Fibroblast of upper back skin (primary cell): ENCODE measurements at places on chromosomes 7 and 10.
A peak's percentile ranks its signal among the peaks of the same experiment; 100 is the strongest.

DNA sequence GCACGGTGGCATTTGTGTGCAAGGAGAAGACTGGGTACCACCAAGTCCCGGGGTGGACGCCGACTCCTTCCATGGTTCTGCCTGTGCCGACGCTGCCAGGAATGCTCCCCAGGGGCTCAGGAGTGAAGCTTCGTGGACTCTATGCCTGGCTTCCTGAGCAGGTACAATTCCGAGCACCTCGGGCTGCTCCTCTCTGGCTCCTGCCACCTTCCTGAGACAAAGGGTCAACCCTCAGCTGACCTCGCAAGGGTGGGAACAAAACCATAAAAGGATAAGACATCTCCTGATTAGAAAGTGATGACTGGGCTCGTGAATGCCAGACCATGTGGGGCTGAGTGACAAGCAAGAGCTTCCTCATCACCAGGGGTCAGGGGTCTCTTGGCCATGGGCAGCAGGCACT lies 31.8 kb downstream of the CALML3 start:
- no peak for DNase-seq

DNA sequence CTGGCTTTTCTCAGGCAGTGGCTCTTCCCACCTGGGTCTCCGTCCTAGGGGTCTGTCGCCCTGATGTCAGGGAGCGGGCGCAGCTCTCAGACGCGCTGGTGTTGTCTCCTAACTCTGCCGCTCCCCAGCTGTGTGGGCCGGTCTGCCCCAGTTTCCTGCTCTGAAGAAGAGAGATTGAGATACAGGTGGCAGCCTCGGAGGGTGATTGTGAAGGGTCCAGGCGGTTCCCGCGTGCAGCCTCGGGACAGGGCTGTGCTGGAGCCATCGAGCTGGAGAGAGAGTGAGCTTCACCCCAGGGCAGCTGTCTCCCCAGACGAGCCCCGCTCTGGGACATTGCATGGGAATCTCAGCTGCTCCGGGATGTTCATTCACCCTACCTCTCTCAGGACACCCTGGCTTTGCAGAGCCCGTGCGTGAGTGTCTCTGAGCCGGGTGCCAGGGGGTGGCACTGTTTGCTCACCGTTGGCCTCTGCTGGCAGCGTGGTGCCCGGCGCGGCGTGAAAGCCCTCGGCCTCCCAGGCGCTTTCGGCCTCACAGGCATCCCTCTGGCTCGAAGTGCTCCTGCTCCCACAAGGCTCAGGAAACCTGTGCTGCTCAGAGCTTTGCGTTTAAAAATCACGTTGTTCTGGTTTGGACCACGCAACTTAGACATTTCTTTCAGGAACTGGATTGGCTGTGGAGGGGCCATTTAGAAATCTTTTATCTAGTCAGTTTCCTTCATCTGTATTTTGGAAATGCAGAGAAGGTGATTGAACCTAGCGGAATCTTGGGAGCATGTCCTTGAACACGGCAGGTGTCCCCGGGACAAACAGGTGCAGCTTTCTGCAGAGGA lies 33.8 kb upstream of the ZFAND2A start:
- DNase-seq: peak; percentile 15

DNA sequence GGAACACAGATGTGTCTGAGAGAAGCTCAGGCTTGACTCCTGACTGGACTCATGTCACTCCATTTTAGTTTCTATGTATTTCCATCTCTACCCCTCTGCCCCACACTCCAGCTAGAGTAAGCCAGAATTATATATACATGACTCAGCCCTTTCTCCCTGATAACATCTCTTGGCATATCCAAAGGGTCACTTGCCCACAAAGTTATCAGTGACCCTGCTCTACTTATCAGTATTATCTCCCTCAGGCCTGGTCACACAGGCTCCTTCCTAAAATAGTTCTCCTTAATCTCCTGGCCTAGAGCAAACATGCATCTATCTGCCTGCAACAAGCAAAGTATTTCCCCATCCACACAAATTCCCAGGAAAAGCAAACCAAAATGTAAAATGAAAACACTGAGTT lies 598.3 kb downstream of the SUGCT start:
- no peak for DNase-seq

GRCh38 chr7:76129366-76129765 lies 72.3 kb upstream of the SRRM3 start:
- DNase-seq: no peak

DNA sequence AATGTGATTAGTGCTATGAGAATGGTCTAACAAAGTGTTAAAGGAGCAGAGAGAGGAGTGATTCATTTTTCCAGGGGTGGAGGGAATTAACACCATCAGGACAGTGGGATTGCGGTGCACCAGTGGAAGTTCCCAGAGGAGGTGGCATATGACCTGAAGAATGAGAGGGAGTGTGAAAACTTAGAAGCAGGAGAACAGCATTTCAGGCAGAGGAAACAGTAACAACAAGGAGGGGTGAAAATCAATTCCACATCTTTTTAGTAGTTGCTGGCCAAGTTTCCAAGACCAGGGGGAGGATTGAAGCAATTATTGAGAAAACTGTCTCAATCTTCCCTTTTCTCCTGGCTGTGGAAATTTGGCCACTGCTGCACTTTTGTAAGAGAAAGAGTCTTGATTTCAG lies 23.7 kb upstream of the CCDC172 start:
- DNase-seq: peak; percentile 26

- DNase-seq: no peak
Measured at GRCh38 chr10:11563936-11564335, 47.5 kb downstream of the USP6NL start.

DNA sequence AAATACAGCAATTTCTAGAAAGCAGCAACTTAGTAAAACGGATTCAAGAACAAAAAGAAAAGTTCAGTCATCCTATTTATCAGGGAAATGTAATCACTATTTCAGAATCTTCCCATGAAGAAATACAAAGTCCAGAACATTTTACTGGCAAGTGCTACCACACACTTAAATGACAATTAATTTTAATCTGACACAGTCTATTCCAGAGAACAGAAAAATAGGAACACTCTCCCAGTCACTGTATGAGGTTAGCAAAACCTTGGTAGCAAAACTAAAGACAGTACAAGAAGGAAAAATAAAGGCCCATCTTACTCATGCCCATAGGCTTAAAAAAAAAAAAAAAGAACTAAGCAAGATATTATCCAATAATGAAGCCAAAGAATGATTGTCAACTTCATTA lies 295.8 kb downstream of the CELF2 start:
- DNase-seq: no peak

GRCh38 chr7:50552921-50553320 lies 12.3 kb downstream of the DDC start:
- DNase-seq: peak; percentile 44

- no peak for DNase-seq
Measured at GRCh38 chr10:807958-808353, 118.5 kb upstream of the DIP2C start.

DNA sequence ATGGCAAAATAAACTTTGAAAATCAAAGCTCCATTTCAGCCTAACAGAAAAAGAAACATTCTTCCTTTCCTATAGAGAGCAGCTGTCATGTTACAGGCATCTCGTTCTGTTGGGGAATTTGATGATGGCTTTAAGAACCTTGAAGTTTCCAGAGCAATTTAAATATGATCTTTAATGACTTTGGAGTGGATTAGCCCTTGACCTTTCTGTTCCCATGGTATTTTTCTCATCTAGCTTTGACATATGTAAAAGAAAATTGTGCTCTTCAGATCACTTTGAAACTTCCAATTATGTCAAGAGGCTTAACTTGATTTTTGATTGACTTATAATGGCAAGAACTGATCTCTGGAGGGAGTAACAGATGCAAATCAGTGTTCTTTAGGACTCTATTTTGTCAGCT lies 157.6 kb upstream of the SEMA3E start:
- DNase-seq: no peak

GRCh38 chr10:22623633-22624253 lies 90.6 kb downstream of the PIP4K2A start:
- no peak for DNase-seq

- no peak for DNase-seq
Measured at GRCh38 chr7:37076668-37077067, 352.4 kb upstream of the AOAH start.

DNA sequence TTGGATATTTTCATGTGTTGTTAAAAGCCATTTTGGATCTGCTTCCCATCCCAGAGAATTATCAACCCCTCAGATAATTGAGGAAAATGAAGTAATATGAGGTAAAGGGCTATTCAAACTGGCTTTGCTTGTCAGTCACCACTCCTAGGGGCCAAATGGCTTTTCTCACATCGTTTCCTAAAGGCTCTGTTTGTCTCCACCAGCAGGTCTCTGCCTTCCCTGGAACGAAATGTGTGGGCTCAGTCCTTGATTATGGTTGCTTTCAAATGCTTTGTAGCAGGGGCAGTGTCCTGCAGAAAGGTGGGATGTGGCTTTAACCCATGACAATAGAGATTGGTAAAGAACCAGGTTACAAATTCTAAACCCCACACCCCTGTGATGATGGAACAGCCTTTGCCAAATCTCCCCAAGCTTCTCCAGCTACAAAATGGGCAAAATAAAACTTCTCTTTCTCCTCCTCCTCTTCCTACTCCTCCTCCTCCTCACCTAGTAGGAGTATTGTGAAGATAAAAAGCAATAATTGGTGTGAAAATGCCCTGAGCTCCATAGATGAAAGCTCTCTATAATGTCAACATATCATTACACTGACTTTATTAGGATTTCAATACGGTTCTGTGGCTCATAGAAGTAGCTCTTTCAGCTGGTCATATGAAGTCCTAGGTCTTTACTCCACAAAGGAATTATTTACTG lies 127.6 kb downstream of the CHN2 start:
- no peak for DNase-seq

DNA sequence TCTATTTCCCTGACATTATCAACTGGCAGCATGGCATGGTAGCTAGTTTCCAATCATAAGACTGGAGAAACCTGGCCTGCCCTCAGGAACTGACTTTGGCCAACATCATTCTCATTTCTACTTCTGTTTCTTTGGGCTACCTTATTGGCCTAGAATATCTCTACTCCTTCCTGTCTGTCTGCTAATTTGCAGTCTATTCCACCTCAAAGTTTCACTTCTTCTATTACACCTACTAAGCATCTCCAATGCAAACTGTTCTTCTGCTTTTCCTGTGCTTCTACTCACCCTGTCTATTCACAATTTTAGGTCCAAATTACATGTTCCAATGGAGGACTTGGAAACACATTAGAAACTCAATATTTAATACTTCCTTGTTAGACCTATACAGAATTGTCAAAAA lies 65.6 kb downstream of the ZNF503 start:
- no peak for DNase-seq

GRCh38 chr7:78803501-78804127 lies 649.9 kb downstream of the MAGI2 start:
- DNase-seq: no peak

DNA sequence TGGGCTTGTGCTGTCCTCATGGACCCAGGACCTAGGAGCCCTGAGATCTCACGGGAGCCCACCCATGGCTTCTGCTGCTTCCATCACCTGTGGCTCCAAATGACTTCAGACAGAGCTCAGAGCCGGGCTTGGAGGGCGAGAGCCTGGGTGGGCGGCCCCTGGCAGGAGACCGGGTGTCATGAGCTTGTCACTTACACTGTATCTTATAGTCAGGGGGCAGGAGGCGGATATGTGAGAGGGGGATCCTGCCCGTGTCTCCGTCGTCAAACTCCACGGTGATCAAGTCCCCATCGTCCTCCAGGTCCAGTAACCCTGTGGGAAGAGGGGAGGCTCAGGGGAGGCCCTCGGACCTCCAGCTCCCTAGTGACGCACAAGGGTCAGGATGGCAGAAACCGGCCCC lies 33.0 kb downstream of the SLC29A4 start:
- no peak for DNase-seq

GRCh38 chr10:112024079-112024478 lies 159.5 kb downstream of the GPAM start:
- DNase-seq: no peak

GRCh38 chr10:79387974-79388850 lies 40.9 kb downstream of the PPIF start:
- no peak for DNase-seq

DNA sequence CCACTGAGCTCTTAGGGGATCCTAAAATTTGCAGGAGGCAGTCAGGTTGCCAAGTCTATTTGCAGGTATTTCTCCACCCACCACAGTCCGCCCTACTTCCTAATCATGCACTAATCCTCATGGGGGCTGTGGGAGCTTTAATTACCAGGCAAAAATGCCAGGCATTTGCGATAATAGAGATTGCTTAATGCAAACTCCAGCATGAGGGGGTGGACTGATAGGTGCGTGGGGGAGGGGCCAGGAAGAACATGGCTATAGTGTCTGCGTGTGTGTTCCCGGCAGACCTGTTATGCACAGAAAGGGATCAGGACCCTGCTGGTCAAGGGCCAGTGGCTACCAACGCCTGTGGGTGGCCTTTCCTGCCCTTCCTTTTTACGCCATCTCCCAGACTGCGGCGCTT lies 15.6 kb upstream of the AQP1 start:
- peak; percentile 32 for DNase-seq

DNA sequence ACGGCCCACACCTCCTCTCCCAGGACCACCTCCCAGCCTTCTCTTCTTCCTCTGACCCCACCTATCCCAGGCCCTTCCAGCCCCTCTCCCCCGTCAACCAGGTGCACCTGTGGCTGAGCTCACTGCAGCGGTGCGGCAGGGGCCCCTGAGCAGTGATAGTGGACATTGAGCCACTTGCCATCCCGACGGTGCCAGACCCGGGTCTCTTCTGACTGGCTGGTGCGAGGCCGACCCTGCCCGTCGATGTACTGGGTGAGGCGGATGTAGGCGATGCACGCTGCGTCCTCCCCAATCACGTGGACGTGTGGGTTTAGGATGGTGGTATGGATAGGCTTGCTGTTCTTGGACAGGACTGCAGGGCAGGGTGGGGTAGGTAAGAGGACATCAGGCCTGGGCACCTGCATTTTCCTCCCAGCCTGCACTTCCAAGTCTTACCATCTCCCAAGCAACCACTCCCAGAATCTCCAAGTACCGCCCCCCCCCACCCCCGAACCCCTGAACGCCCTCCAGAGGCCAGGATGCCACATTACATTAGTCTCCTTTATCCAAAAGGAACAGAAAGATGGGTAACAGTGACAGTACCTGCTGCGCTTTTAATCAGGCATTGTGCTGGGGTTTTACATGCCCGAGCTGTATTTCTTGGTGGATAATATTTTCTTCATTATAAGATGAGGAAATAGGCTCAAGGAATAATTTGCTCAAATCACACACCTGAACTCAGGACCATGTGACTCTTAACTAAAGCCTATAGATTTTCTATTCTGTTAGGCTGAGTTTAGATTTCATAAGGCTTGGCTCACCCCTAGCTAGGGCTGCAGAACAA lies 3.7 kb upstream of the NDST2 start:
- DNase-seq: no peak

DNA sequence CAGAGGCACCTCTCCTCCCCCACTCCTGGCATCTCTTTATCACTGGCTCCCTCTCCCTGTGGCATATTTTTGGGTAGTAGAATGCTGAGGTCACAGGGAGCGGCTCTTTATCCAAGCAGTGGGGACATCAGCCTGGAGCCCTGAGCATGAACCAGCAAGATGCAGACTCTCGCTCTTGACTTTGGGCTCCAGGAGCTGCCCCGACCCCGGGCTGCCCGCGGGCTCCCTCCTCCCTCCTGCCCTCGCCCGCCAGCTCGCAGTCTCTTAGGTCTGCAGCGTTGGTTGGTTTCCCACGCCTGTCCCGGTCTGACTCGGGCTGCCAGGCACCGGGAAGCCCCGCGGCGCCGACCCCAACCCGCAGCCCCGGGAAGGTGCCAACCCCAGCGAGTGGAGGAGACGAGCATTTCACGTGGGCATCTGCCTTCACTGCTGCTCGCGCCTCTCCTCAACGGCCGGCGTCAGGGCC lies 1.3 kb downstream of the INSYN2A start:
- no peak for DNase-seq
